NCI-H2171 (cell line): ENCODE measurements at places on chromosomes 3 and 15.
A peak's percentile ranks its signal among the peaks of the same experiment; 100 is the strongest.

- DNase-seq, result no peak
Measured at GRCh38 chr15:56187665-56188064, 56.0 kb downstream of the RFX7 start.

DNA sequence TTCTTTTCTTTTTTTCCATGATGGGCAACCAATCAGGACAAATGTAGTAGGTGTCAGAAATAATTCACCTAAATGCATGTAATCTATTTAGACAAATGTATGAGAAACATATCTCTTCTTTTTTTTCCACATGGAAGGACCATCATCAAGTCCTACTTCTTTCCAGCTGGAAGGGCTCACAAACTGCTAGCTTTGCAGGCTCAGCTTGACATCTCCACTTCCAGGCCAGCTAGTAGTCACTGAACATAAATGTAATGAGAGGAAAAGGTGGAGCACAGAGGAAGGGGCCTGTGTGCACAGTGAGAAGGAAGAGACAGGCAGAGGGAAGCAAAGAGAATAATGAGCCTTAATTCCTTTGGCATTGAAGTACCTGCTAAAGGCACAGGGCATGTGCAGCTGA, 504.9 kb downstream of the MCTP2 start:
- DNase-seq, result no peak

DNA sequence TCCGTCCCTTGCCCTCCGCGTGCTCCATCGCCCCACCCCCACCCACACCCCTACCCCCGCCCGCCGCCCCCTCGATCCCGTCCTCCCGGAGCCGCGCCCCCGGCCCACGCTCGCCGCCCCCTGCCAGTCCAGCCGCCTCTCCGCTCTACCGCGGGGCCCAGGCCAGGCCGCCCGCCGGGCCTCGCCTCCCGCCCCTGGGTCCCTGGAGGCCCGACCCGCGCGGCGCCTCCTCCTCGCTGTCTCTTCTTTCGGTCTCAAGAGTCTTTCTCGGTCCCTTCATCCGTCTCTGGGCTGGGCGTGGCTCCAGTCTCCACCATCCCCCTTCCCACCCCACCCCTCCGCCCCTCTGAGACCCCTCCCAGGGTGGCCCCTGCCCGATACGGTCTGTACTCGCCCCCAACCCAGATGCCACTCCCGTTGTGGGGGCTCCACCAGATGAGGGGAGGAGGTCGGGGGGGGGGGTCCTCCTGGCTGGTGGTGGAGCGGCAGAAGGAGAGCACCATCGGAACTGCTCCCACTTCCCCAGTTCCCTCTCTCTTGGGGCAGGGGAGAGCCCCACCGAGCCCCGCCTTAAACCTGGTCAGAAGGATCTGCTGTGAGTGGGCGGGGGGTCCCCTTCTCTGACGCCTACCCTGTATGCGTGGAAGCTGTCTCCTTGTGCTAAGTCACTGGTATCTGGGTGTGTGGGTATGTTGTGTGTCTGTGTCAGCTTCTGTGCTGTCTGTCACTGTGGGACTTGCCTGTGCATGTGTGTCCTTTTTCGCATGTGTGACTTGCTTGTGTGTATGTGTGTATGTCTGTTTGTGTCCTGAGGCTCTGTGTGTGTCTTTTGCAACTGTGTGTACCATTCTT, 1.0 kb downstream of the PRKCD start:
- peak; percentile 3 for DNase-seq

DNA sequence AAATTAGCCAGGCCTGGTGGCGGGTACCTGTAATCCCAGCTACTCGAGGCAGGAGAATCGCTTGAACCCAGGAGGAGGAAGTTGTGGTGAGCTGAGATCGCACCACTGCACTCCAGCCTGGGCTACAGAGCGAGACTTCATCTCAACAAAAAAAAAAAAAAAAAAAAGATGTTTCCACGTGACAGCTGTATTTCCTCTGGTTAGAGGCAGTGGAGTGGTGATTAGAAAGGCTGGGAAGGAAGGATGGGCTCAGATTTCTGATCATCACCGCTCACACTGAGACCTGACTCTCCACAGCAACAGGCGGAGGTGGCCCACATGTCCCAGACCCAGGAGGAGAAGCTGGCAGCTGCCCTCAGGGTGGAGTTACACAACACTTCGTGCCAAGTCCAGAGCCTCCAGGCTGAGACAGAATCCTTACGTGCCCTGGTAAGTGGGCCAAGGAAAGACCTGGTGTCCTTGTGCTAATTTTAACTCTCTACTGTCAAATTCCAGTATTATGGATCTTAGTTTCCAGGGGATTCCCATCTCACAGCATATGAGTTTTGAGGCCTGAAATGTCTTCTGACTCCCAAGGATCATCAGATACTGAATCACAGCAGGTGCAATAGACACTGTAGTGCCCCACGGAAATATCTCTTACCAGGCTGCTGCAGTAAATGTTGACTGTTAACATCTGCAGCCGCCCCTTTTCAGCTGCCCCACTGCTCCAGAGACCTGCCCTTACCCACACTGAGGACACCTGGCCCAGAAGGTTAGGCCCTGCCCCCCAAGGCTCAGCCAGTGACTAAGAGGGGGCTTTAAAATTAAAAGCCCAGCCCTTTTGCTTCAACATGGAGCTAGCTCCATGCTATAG, 66.9 kb downstream of the BFSP2 start:
- DNase-seq, result peak; percentile 53

DNA sequence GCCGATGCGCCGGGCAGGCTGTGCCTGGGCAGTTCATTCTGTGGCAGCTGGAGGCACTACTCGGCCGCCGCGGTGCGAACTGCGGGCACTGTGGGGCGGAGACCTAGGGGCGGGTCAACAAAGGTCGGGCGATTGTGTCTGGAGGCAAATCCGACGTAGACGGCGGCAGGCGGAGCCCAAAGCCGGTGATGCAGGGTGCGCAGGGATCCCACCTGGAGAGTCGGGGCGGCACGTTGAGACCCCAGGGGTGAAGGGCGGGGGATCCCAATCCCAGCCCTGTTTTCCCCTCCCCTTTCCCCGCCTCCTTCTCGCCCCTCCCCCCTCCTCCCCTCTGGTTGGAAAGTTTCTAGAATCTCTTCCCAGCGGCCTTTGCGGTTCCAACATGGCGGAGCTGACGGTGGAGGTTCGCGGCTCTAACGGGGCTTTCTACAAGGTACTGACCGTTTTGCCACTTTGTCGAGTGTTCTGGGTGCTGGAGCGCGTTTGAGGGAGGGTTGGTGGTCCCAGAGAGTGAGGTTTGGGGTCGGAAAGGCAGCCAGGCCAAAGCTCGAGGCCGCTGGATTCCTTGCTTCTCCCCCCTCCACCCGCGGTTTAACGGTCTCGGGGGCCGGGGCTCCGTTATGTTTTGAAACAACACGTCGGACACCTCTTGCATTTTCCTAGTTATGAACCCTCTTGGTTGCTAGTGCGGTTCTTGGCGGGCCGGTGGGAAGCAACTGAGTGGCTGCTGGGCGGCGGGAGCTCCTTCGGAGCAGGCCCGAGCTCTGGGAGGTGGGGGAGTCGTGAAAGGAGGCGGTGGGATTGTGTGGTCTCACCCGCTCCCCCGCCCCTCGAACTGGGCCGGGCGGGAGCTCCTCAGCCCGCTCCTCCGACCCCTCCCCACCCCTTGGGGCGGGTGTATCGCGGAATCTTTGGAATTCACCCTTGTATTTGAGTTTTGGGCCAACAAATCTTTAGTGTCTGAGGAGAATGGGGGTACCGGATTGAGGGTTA, at the start of gene FXR1:
TSS of gene FXR1 (plus strand) at position 367 of the 993 bp plus-strand sequence. CDS start at position 383, 16 bp downstream.
- peak; percentile 87 for DNase-seq

DNA sequence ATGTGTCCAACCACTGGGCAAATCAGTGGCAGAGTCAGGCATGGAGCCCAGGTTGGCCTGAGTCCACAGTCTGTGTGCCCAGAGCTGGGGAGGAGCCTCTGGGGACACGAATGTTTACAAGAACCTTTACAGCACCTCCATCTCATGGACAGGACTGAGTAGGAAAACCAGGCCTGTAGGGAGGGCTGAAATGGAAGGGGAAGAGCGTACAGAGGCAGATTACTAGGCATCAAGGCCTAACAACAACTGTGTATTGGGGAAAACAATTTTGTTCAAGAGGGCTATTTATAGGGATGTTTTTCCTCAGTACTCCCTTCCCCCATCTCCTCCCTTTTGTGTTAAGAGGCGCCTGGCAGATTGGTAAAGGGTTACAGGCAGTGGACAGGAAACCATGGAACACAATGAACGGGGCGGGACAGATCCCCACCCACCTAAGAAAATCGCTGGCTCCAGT, 15.1 kb upstream of the ARHGAP31 start:
- DNase-seq, result no peak

GRCh38 chr3:31172336-31172735, 277.9 kb upstream of the GADL1 start:
- no peak for DNase-seq

GRCh38 chr3:37751967-37752648, 109.6 kb upstream of the CTDSPL start:
- DNase-seq, result peak; percentile 48

DNA sequence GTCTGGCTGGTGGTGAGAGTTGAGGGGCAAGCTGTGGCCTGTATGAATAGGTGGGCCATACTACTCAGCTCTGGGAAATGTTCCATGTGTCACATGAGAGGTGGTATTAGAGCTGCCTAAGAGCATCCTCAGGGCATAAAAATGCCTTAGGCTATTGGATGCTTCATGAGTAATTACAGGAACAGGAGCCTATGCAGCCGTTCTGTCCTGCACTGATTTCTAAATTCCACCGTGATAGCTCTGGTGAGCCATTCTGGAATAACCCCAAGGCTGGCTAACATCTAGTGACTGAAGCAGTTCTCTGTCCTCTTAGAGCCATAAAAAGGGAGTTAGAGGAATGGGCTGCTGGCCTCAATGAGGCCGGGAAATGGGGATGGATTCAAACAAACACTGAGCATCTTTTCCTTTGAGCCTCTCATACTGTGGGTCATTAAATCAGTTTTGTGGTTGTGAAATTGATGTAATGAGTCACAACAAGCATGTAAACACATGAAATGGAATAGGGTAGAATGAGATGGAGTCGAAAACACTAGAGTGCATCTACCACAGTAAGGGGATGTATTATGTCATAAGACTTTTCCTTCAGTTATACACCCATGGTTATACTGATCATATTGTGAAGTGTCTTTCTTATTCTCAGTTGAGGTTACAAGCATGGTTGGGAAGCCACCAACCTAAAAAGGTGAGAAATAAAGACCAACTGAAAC, 41.0 kb downstream of the DGKG start:
- DNase-seq, result no peak
